ENCODE measurements at places on chromosomes 3 and 15. TPM values are rescaled to one million over a fixed set of nuclear protein-coding genes. Genes with fewer than 3 reads are reported as not detected.

GOLGA6L10 gene
- 1.5 TPM for total RNA-seq

GRCh38 chr3:8201886-8202285 lies 299.7 kb upstream of the LMCD1 start:
- no peaks in the 10 kb centered on the region for H3K27me3 ChIP-seq
- no peak for DNase-seq
- no peaks in the 10 kb centered on the region for H3K36me3 ChIP-seq
- no peak overlapping the region for H3K27ac ChIP-seq
- H3K4me1 ChIP-seq, result no peaks in the 10 kb centered on the region

- H3K36me3 ChIP-seq, result no peaks in the 10 kb centered on the region
- H3K4me1 ChIP-seq, result no peaks in the 10 kb centered on the region
- H3K27me3 ChIP-seq, result peaks cover 29% of the 10 kb centered on the region
- peak within 1 kb of the TSS; percentile 73 for H3K4me3 ChIP-seq
- peak within 1 kb of the TSS; percentile 57 for H3K27ac ChIP-seq
- peak; percentile 76 for DNase-seq
Measured at GRCh38 chr3:86990734-86991481, at the start of gene VGLL3. Gene VGLL3 (minus strand): TSS chr3:86991149. CDS start chr3:86990743, 406 bp downstream.

GRCh38 chr3:105518806-105519418 lies 152.2 kb downstream of the ALCAM start:
- H3K27ac ChIP-seq, result no peak overlapping the region
- no peaks in the 10 kb centered on the region for H3K4me1 ChIP-seq
- no peak for DNase-seq
- no peaks in the 10 kb centered on the region for H3K27me3 ChIP-seq
- H3K36me3 ChIP-seq, result no peaks in the 10 kb centered on the region
- H3K4me3 ChIP-seq, result no peak overlapping the region

DNA sequence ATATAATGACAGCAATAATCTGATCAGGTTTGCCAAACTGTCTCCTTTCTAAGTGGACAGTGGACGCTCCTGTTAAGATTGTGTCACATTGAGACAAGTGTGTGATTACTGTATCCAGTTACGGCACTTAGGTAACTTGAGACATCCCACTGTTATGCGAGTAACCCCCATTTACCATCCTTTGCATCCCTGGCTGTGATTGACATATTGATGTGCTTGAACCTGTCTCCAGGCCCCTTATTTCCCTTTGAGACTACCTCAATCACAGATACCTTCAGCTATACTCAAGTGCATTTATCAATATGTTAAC lies 785.2 kb downstream of the NR2F2 start:
- H3K27me3 ChIP-seq, result no peaks in the 10 kb centered on the region
- peaks cover 3% of the 10 kb centered on the region for H3K4me1 ChIP-seq
- H3K36me3 ChIP-seq, result no peaks in the 10 kb centered on the region
- H3K27ac ChIP-seq, result no peak overlapping the region
- DNase-seq, result no peak
- no peak overlapping the region for H3K4me3 ChIP-seq

DNA sequence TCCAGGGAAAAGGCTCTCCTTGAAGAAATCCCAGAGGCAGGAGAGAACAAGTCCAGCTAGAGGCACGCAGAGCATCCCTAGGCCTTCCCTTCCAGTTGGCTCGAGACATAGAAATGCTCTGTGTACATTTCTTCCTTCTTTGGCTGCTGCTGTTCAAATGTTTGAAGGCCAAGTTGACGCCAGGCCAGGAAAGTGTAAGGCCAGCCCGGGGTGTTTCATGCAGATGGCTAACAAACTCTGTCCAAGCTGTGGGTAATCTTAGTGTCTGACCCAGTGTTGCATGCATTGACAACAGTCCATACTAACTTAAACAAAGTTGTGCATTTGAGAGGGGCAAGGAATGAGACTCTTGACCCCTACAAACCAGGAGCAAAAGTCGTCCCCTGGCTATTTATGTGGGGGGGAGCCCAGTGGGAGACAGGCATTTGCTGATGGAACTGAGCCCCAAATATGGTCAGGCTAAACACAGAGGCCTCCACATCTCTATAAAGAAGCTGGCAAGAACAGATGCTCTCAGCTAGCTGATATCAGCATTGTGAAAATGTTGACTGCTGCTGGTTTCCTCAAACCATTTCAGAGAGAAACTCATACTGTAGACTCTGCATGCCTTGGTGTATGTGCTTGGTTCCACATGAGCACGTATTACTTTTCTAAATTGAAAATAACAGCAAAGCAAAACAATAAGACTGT lies 139.5 kb downstream of the ADAMTS9 start:
- H3K4me1 ChIP-seq, result no peaks in the 10 kb centered on the region
- H3K27me3 ChIP-seq, result no peaks in the 10 kb centered on the region
- no peak overlapping the region for H3K27ac ChIP-seq
- no peak for DNase-seq
- H3K4me3 ChIP-seq, result no peak overlapping the region

DNA sequence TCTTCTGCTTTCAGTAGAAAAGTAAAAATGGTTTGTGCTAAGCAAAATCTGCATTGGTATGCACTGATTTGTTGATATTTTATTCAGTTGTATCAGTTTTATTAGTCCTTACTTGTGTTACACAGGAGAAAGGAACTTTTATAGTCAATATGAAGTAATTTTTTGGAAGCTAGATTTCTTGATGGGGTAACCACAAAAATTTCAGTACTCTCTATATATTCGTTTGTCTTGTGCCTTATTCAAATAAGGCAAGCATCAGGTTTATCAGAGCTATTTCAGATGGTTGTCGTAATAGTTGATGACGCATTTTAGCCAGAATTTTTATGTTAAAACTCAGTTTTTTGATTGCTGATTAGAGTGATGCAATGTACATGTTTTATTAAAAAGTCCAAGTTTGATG lies 50.7 kb upstream of the NIPA1 start:
- no peaks in the 10 kb centered on the region for H3K36me3 ChIP-seq
- H3K4me3 ChIP-seq, result no peak overlapping the region
- H3K4me1 ChIP-seq, result no peaks in the 10 kb centered on the region
- H3K27ac ChIP-seq, result no peak overlapping the region
- H3K27me3 ChIP-seq, result no peaks in the 10 kb centered on the region

- H3K27ac ChIP-seq, result no peak overlapping the region
- no peak for DNase-seq
- no peaks in the 10 kb centered on the region for H3K4me1 ChIP-seq
- H3K4me3 ChIP-seq, result no peak overlapping the region
- H3K27me3 ChIP-seq, result no peaks in the 10 kb centered on the region
Measured at GRCh38 chr3:126782536-126782935, 78.5 kb downstream of the CHCHD6 start.

GRCh38 chr3:40088527-40089170 lies 220.9 kb upstream of the EIF1B start:
- H3K4me3 ChIP-seq, result no peak overlapping the region
- H3K27me3 ChIP-seq, result no peaks in the 10 kb centered on the region
- H3K27ac ChIP-seq, result no peak overlapping the region
- H3K36me3 ChIP-seq, result no peaks in the 10 kb centered on the region
- no peaks in the 10 kb centered on the region for H3K4me1 ChIP-seq

STARD9 gene
- total RNA-seq, result 27.4 TPM

DNA sequence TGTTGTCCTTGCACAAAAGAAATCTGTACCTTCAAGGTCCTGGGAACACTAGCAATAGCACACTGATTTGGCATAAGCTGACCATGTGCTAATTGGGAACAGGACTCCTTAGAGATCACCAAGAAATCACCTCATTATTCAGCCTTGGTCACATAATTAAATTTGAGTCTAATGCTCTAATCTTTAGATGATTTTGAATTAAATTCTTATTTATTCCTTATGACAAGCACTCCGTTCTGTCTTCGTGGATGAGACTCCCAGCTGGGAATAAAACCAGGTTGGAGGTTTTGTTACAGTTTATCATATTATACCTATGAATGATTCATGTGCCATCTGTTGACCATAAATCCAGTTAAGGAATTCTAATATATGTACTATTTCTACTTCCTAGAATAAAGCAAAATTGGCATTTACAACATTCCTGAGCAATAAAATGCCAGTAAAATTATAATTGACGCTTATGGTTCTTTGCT lies 162.2 kb downstream of the MYRIP start:
- no peaks in the 10 kb centered on the region for H3K36me3 ChIP-seq
- no peak for DNase-seq
- no peak overlapping the region for H3K4me3 ChIP-seq
- no peaks in the 10 kb centered on the region for H3K27me3 ChIP-seq

DNA sequence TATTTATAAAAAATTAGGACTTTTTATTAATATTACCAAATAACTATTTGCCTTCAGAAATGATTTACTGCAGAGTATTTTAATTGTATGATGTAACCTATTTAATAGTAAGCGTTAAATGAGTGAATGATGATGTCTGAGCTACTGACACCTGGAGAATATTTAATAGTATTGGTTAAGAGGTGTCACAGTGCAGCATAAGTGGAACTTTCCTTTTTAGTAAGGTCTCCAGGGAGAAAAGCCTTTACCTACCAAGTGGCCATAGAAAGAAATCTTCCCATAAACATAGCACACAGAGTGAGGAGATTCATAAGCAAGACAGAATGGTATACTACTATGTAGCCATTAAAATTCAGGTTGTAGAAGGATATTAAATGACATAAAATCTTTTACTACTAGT lies 441.7 kb downstream of the TBL1XR1 start:
- no peak overlapping the region for H3K27ac ChIP-seq
- H3K4me1 ChIP-seq, result no peaks in the 10 kb centered on the region
- H3K27me3 ChIP-seq, result no peaks in the 10 kb centered on the region
- H3K4me3 ChIP-seq, result no peak overlapping the region
- DNase-seq, result no peak
- no peaks in the 10 kb centered on the region for H3K36me3 ChIP-seq

- H3K4me3 ChIP-seq, result no peak overlapping the region
- no peaks in the 10 kb centered on the region for H3K27me3 ChIP-seq
- no peaks in the 10 kb centered on the region for H3K36me3 ChIP-seq
- DNase-seq, result no peak
Measured at GRCh38 chr3:38067508-38068233, 28.7 kb downstream of the DLEC1 start.

DNA sequence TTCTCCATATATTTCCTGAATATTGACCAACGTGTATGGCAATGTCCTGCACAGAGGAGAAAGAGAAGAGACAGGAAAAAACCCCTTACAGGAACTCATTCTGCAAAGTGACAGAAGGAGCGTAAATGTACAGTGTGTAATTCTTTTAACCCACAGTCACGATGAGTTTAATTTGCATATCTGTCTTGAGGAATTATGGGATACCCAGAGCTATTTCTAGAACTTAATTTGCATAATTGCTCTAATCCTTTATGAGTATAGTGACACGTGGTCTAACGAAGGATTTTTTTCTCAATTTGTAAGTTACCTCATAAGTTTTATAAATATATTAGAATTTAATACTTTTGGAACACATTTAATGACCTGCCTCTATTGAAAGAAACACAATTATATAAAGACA lies 9.8 kb downstream of the GPR27 start:
- no peak for DNase-seq
- H3K27me3 ChIP-seq, result peaks cover 6% of the 10 kb centered on the region
- no peak overlapping the region for H3K4me3 ChIP-seq
- H3K27ac ChIP-seq, result no peak overlapping the region
- H3K36me3 ChIP-seq, result no peaks in the 10 kb centered on the region

CISH gene
- total RNA-seq, result 8.7 TPM

DNA sequence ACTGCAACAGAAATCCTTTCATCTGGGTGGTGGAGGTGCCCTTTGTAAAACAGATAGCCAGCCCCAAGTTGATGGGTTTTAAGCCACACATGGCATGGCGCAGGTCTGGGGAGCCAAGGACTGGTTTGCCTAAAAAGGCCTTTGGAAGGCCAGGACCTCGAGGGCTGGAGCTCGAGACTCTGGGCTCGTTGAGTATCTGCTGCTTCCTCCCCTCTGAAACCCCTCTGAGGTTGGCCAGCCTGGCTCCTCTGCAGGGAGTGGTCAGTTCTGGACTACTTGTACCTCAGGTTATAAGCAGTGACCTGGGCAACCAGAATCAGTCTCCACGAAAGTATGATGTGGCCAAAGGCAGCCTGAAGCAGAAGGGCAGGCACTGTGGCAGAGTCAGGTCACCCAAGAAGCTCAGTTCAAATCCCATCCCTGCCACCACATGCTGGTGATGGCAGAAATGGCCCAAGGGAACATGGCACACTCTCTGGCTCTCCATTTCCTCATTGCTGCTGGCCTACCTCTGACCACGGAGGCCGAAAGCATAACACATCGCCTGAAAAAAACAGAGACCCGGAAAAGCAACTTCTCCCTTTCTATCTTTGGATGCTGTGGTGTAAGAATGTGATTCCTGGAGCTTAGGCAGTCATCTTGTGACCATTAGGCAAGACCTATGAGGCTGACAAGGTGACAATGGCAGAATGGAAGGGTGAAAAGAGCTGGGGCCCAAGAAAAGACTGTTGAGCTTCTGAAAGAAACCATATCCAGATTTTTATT lies 51.2 kb downstream of the WNT7A start:
- no peak overlapping the region for H3K4me3 ChIP-seq
- H3K4me1 ChIP-seq, result no peaks in the 10 kb centered on the region
- peak; percentile 31 for DNase-seq
- no peaks in the 10 kb centered on the region for H3K36me3 ChIP-seq

THPO gene
- 1.2 TPM for total RNA-seq

- H3K4me1 ChIP-seq, result no peaks in the 10 kb centered on the region
- no peak overlapping the region for H3K27ac ChIP-seq
- no peaks in the 10 kb centered on the region for H3K27me3 ChIP-seq
- no peaks in the 10 kb centered on the region for H3K36me3 ChIP-seq
Measured at GRCh38 chr3:6577584-6577983, 283.3 kb upstream of the GRM7 start.

DNA sequence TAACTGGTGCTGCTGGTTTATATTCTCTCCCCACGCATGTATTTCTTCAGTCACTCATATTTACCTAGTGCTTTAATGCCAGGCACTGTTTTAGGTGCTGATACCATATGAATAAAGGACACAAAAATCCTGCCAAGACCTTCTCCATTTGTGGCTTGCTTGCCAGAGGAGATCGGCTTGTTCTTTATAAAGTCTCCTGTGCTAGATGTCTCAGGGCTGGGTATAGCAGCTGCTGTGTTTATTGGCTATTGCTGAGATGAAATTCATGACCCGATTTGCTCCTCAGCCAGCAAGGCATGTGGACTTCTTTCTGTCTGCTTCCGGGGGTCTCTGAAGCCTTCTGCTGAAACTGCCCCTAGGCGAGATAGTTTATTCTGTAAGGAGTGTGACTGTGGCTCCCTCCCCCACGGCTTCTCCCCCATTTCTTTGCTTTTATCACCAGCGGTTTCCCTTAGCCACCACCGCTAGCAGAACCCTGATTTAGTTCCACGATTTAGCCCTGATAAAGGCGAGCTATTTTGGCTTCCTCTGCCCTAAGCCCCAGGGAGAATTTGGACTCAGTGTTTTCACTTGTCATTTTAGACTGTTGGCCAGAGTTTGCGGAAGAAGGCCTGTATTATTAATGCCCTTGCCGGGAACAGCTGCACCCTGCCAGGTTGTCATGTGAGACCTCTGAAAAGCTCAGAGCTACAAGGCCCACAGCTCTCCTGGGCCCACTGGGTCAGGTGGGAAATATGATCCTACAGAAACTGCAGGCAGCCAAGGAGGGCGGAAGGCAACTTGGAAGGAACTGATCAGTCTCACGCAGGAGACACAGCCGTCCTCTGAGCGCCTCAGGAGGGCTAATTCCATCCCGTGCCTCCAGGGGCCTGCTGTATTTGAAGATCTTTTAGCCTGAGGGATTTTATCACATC lies 46.8 kb downstream of the ST6GAL1 start:
- H3K27ac ChIP-seq, result peak overlapping the region; percentile 19
- no peaks in the 10 kb centered on the region for H3K4me1 ChIP-seq
- peaks cover 100% of the 10 kb centered on the region for H3K36me3 ChIP-seq

All from spleen (tissue), 13 donors.